ENCODE measurements at places on chromosomes 1 and 21.
A peak's percentile ranks its signal among the peaks of the same experiment; 100 is the strongest.

GRCh38 chr1:7745783-7746182, 25.3 kb upstream of the VAMP3 start:
- no peak for DNase-seq

DNA sequence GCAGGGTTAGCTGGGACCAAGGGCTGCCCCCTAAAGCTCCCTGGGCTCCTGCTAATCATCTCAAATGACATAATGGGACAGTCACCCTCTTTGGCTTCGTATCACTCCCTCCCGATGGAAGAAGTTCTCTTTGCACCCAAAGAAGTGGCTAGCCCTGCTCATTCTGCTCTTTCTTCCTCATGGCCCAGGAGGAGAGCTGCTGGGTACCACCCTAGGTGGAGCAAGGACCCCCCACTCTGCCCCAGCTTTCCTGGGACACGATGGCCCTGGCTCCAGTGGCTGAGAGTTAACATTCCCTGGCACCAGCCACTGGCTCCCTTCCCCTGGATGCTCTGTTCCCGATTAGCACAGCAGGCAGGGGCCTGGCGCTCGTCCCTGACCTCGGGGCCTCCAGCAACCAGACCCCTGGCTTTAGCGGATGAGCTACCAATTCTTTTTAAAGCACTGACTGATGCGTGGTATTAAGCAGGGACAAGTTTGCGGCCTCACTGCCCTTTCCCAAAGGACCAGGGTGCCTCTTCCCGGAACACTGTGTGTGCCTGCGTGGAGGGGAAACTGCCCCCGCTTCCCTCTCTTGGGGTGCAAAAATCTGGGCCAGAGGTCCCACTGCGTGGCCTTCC, 1.2 kb downstream of the MYOM3 start:
- no peak for DNase-seq

DNA sequence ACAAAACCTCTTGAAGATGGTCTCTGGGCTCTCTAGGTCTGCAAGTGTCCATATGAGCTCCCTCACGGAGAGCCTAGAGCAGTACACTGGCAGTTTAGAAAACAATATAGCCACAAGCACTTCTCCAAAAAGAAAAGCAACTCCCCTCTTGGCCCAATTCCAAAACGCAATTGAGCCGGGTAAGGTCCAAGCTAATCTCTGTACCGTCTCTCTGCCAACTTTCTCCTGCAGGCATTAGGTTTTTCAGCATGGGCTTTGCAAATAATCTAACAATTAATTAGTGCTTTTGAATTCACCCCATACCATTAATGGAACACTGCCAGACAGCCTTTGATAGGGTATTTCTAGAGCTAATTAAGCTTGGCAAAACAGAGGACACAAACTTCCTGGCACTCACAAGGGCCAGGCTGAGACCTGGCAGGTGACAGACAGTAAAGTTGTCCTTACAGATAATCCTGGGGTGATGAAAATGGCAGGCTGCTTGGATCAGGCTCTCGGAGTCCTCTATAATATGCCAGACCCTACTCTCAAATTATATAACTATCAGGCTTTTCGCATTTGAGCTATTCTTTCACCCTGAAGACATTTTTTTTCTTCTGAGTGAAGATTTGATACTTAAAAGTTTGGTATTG, 39.8 kb downstream of the TGFBR3 start:
- DNase-seq, result no peak

- DNase-seq, result no peak
Measured at GRCh38 chr1:152225678-152226077, 1.7 kb upstream of the HRNR start.

DNA sequence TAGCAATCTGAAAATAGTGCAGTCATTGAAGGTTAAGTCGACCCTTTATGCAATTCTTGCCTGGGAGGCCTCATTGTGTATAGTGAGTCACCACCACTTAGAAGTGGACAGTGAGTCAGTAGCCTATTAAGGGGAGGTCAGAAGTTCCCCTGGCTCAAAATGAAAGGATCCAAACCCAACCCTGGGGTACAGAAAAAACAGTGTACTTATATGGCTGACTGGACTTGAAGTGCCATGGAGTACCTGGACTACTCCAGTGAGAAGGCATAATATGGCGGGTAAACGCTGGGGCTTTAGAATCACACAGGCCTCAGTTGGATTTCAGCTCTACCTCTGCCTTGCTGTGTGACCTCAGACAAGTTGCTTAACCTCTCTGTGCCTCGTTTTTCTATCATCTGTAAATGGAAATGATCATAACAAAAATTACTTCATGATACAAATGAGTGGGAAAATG, 2.2 kb upstream of the BCL9 start:
- DNase-seq, result no peak

- DNase-seq, result no peak
Measured at GRCh38 chr1:10679496-10680220, 116.8 kb downstream of the CASZ1 start.

DNA sequence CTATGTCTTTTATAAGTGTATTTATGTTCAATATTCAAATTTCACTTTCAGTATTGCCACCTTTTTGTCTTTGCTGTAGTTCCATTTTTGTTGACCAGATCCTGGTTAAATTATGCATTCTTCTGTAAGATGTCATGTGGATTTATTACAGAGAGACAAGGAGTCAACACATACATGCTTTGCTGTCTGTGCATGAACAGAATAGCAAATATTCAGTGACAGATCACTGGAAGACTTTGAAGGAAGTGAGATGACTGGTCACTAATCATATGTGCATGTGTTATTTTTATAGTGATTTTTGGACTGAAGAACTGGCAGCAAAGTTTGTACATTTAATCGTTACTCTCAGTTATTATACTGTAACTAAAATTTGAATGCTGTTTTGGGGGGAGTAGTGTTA, 117.2 kb downstream of the PLPPR5 start:
- DNase-seq, result no peak

DNA sequence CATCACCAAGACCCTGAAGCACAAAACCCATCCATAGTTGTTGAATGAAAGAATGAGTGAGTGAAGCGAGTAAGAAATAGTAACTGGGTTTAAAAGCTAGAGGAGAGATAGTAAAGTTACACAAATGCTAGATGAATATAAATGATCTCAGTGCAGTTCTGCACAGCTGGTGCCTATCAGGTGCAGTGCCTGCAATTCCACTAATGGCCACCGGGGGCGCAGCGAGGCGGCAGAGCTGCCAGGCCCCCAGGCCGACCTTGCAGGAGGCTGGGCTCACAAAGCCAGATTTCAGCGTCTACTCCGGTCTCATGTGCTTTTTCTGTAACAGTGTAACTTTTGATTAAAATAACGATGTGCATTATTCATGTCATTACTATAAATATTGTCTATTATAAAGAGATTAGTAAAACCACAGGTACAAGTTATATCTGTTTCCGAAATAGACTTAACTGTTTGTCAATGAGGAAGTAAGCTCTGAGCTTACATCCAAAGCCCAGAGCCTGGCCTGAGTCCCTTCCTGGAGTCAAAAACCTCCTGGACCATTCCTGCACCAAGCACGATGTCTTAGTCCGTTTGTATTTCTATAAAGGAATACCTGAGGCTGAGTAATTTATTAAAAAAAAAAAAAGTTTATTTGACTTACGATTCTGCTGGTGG, 477.6 kb downstream of the NPHP4 start:
- DNase-seq, result peak; percentile 72

DNA sequence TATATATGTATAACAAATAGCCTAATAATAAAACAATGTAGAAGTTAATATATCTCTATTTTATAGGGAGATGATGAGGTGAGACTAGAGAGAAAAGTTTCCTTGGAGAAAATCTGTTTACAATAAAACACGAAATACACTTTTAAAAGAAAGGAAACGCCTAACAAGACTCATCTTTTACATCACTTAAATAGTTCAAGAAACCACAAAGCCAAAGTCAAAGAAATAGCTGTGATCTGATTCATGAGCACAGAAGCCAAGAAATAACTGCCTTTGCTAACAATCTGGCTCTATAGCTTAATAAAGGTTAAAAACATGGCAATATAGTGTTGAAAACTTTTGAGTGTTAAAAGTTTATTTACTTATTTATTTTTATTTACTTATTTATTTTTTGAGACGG, 61.5 kb downstream of the TOR3A start:
- no peak for DNase-seq

DNA sequence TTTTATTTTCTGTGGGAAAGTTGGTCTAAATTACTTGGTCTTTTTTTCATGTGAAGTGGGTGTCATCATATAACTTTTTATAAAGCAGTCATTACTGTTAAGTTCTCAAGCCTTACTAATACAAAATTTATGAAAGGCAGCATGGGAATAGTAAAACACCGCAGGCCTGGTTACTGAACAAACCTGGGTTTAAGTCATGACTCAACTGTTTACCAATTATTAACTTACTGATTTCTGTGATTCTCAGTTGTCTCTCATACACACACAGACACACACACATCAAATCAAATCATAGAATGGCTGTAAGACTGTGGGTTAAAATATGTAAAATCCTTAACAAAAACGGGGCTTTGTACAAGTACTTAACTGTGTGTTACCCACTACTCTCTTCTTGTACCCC, 14.6 kb downstream of the MAEL start:
- DNase-seq, result no peak

DNA sequence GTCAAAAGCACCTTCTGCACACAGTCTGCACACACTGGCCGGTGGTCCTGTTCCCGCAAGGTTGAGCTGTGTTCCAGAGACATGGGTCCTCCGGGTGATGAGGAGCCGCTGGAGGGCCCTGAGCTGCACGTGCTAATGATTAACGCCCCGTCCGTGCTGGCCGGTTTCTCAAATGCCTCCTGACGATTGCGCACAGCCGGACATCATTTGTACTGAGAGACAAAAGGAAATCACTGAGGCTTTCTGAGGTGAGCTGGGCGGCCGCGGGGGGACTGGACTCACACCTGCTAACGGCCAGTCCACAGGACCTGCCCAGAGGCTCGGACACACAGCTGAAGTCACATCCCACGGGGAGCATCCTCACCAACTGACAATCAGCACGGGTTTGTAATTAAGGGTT, 29.2 kb downstream of the POFUT2 start:
- no peak for DNase-seq

DNA sequence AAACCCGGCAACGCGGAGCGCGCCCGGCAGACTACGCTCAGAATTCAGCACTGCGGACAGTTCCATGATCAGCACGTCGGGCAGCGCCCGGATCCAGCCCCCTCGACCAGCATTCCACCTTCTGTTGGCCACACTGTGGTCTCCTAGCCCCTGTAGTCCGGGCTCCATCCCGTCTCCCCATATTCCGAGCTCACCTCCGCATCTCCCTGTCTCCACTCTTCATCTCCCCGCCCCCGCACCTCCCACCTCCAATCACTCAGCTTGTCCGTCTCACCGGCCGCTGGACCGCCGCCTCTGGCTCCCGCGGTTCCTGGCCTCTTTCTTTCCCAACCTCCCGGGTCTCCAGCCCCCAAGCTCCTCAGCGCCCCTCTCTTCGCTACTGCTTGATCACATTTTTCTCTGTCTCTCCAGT, 500 bp downstream of the EPHA10 start:
- DNase-seq, result no peak

DNA sequence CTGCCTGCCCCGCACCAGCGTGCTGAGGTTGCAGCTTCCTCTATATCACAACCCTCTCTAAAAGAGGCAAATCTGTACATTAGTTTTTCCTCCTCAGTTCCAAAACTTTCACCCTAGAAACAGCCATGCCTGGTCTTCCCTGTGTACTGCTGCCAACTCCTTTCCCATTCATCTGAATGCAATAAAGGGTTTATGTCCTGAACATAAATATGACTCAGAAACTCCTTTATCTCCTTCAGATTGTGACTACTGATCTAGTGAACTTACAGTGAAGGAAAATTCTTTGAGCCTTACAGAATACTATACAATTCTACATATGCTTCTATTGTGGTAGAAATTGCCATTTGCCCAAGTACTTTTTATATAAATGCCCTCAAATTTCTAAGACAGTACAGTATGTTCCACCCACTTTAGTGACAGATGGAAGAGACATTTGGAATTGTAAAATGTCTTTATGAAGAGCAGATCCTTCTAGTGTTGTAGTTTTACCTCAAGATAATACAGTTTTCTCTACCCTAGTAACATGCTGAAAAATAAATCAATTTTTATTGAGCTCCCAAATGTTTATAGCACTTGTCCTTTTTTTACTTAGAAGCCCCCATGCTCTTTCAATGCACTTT, 345.1 kb upstream of the SNX7 start:
- no peak for DNase-seq

DNA sequence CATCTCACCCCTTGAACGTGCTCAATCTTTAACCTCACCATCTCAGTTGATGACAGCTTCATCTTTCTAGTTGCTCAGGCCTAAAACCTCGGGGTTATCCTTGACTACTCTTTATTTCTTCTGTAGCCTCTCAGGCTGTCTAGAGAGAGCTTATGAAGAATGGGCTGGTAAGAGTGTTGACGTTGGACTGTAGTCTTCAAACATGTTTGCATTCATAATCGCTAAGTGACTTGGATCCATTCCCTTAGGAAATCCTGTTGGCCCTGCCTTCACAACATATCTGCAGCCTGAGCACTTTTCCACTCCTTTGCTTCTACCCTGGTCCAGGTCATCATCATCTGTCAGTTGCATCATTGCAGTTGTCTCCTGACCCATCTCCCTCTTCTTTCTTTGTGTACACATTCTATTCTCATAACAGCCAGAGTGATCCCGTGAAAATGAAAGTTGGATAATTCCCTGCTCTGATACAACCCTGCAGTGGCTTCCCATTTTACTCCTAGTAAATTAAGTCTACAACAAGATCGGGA, 10.5 kb downstream of the UCK2 start:
- no peak for DNase-seq

GRCh38 chr1:78147031-78147430, 101.3 kb downstream of the GIPC2 start:
- DNase-seq, result no peak

DNA sequence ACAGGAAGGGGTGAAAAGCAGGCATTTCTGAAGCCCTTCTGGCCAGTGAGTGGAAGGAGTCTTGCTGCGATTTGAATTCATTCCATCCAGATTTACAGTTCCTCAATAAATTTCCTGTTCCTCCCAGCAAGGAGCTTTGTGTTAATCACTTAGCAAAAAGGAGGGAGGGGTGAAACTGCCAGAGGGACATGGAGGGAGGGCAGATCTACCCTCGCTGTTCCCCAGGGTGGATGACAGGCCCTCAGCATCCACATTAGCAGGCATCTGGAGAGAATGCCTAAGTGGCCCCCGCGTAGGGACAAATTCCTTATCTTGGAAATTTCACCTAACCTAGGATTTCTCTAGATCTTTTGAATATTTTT, 1.2 kb downstream of the ETV3 start:
- DNase-seq, result no peak

- DNase-seq, result no peak
Measured at GRCh38 chr1:86714159-86714558, 9.8 kb downstream of the SH3GLB1 start.

- no peak for DNase-seq
Measured at GRCh38 chr21:45736042-45736689, 92.6 kb downstream of the PCBP3 start.
